Activated naive CD8-positive, alpha-beta T cell treated with anti-CD3 and anti-CD28 coated beads for 36 hours (primary cell): ENCODE measurements at places on chromosomes 3 and 15. TPM values are rescaled to one million over a fixed set of nuclear protein-coding genes. Genes with fewer than 3 reads are reported as not detected.

Gene SLCO2A1
- 0.08 TPM for total RNA-seq

DNA sequence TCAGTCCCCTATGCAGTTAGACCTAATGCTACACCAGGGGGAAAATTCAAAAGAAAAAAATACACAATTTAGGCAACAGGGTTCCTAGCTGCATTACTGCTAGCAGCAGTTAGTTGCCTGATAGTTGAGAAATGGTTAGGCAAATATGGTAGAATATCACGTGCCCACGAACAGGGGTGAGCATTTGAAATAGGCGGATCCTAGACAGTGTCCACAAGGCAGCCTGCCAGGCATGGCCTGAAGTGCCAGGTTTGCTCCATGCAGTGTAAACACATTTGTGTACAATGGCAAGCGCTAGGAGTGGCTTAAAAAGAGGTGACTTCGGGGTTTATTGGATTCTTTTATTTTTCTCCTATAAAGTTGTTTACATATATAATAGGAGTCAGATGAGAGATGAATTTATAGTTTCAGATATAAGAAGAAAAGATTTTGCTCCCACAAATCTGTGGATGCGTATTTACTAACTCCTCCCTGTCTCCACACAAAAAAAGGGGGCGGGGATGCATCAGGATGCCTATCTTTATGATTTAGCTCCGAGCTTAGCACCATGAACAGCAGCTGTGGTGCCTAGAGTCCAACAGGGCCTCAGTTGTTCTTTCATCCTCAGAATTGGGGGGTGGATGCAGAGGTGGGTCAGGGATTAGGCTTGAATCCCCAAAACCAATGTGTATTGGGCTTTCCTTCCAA lies 3.9 kb upstream of the TGM4 start:
- no peak overlapping the region for H3K4me3 ChIP-seq
- no peaks in the 10 kb centered on the region for H3K27me3 ChIP-seq
- peaks cover 20% of the 10 kb centered on the region for H3K36me3 ChIP-seq
- no peak overlapping the region for H3K27ac ChIP-seq
- peaks cover 12% of the 10 kb centered on the region for H3K4me1 ChIP-seq

DNA sequence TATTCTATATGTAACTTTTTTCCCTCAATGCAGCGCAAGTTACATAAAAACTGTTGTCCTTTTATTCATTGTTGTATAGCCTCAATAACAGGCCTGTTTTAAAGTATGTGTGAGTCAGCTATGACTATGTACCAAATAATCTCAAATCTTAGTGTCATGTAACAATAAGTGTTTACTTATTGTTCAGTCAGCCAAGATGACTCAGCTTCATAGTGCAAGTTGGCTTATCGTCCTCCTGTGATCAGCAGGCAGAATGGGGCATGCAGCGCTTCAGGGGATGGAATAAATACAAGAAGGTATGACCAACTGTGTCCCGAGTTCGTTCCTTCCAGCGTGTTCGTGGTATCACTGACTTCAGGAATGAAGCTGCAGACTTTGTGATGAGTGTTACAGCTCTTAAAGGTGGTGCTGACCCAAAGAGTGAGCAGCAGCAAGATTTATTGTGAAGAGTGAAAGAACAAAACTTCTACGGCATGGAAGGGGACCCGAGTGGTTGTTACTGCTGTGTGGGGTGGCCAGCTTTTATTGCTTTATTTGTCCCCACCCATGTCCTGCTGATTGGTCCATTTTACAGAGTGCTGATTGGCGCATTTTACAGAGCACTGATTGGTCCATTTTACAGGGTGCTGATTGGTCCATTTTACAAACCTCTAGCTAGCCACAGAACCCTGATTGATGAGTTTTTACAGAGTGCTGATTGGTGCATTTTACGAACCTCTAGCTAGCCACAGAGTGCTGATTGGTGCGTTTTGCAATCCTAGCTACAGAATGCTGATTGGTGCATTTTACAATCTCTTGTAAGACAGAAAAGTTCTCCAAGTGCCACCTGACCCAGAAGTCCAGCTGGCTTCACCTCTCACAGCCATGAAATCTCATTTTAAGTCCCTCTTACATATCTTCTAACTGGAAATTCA lies 1016.0 kb downstream of the MCTP2 start:
- no peak overlapping the region for H3K4me3 ChIP-seq
- DNase-seq, result no peak
- no peaks in the 10 kb centered on the region for H3K4me1 ChIP-seq
- no peak overlapping the region for H3K27ac ChIP-seq
- H3K27me3 ChIP-seq, result peaks cover 3% of the 10 kb centered on the region

Gene DVL3
- 25.2 TPM for total RNA-seq

DNA sequence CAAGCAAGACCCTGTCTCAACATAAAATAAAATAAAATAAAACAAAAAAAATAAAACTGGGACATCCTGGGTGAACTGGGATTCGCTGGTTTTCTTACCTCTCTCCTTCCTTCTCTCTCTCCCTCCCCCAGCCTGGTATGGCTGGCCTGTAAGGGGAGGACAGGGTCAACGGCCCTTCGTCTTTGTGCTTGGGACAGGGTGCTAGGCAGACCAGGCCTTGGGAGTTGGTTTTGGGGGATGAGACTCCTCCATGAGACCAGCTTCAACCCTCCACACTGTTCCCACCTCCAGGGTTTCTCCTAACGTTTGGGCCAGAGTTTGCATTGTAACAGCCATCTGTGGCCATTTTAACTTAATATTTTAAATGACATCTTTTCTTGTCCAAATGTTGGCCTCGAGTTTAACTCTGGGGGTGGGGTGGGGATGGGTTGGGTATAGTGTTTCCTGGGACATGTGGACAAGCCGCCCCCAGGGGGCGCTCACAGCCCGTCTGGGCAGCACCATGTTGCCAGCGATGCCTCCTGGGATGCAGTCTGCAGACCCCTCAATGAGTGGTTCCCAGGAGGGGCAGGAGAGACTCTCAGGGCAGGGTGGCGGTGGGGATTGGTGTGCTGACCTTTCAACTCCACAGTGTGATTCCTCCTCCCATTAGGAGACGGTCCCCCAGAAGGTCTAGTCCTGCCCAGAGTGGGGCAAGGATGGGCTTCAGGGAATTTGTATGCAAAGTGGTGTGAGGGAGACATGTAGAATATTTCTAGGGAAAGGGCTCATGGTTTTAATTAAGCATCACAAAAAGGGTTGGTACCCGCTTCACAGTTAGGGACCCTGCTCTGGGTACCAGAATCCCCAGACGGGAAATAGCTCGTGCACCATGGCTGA lies 37.7 kb upstream of the LCTL start:
- no peak overlapping the region for H3K27ac ChIP-seq
- peaks cover 3% of the 10 kb centered on the region for H3K4me1 ChIP-seq
- H3K27me3 ChIP-seq, result peaks cover 3% of the 10 kb centered on the region
- no peaks in the 10 kb centered on the region for H3K36me3 ChIP-seq
- no peak overlapping the region for H3K4me3 ChIP-seq

Gene LRRC34
- total RNA-seq, result 4.4 TPM

Gene MLH1
- 83.7 TPM for total RNA-seq
